Thoracic aorta (tissue), 2 donors: ENCODE measurements at places on chromosomes 3 and 15.

DNA sequence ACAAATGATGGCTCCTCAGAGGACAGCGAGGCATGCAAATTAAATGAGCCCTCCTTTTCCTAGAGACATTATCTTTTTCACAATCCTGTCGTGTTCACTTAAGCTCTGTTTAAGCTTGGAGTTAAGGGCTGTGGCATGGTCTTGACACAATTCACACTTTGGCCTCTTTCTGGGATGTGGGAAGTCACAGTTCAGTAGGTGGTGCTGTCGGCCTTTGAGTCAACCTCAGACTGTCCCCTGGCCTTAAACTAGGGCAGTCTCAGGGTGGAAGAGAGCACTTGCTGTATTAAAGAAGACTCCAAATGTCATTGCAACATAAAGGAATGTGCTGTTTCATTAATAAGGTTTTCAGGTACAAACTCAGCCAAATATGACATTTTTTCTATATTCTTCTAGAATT lies 351.0 kb downstream of the MCTP2 start:
- DNase-seq = no peak

GRCh38 chr15:79773128-79773527 lies 123.7 kb downstream of the MTHFS start:
- DNase-seq = no peak

DNA sequence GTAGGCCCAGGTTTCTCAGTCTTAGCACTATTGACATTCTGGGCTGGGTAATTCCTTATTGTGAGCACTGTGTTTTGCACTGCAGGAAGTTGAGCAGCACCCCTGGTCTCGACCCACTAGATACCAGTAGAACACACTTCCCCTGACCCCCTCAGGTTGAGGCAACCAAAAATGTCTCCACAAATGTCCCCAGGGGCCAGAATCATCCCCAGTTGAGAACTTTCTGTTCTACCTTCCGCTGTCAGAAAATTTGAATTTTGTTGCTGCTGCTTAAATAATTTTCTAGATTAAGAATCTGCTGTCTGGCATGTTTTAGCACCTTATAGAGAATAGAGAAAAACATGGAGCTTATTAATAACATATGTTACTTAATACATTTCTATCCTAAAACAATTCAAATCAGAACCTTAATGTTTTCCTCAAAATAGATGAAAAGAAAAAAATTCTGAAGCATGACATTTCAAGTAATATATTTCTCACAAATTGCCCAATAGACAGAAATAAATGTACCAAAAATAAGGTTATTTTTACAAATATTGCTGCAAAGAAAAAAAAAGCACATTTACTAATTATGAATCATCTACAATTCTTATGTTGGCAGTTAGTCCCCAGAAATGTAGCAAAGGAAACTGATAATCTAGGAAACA lies 13.2 kb upstream of the THRB start:
- no peak for DNase-seq

- no peak for DNase-seq
These were observed 56.9 kb upstream of the FOXP1 start for GRCh38 chr3:71640331-71640983.

- DNase-seq = no peak
These were observed 3.1 kb downstream of the CPLX3 start for GRCh38 chr15:74829486-74829885.

DNA sequence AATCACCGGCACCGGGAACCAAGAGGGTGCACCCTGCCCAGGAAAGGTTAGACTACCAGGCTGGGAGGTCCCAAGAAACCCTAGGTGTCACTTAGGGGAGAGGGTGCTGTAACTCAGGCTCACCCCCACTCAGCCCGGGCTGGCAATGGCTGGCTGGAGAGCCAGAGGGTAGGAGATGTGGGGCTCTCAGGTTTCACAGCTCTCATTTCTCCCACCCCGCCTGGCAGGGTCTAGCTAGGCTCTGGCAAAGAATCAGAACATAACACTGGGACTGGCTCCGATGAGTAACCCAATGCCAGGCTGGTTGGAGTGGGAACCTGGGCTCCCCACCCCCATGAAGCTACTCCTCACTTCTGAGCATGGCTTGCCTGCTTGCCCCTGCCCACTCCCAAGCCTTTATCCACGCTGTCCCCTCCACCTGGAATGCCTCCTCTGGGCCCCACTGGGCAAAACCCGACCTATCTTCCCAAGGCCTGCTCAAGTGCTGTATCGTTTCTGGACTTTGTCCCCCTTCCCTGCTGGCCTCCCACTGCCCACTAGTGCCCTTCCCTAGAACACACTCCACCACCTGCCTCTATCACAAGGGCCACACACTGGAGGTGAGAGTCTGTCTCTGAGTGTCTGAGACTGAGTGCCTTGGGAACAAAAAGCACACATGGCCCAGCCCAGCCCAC lies 2.0 kb downstream of the CIB2 start:
- no peak for DNase-seq

DNA sequence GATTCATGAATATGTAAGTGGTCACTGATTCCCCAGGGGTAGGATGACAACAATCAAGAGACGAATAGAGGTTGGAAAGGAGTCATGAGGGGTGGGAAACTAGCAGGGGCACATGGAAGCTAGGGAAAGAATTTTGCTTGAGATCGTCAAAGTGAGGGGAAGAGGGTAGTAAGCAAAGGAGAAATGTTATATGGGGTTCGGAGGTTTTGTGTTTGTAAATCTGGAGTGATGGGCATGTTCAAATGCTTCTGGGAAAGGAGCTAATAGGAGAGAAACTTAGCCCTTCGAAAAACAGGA lies 7.9 kb downstream of the RPL14 start:
- no peak for DNase-seq

DNA sequence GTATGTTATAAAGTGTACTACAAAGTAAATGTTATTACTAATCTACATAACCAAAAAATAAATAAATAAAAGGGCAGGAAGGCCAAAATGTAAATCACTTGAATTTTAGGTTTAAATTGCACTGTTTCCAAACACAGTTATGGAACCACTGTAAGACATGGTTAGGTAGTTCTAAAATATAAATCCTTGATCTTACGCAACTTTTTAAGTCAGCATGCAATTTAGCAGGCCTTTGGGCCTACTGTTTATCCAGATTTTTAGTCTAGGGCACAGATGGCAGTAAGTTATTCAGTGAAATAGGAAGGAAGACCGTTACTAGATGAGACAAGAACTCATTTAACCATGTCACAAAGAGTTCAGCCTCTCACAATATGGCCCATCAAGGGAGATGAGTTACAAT lies 187.4 kb upstream of the SLC2A2 start:
- DNase-seq = no peak

GRCh38 chr15:94258246-94258645 lies 26.9 kb downstream of the MCTP2 start:
- no peak for DNase-seq

DNA sequence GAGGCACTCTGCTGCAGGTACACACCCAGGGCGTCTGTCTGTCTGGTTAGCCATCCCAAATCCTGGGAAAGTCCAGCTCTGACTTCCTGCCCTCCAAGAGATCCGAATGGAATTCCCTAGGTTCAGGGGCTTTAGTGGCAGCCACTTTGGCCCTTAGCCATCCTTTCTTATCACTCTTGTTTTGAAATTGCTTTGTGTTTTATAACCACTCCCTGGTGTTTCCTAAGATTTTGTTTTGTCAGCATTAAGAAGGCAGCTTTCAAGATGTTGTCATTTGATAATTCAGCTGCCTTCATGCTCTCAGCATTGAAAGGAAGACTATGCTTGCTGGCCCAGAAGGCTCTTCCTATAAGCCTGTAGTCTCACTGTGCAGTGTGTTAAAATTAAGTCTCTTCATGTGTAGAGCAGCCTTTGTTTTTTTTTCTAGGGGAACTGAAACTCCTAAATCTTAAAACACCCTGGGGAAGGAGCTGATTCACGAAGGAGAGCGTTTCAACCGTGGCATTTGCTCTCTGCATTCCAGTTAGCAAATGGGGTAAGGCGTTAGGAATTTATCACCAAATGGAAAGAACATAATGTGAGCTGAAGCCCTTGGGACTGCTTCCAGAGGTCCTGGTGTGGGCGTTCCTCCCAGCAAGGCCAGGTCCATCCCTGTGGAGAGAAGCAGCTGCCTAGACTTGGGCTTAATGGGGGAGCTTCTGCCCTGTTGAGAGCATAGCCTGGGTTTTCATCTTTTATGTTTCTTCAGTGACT lies 14.2 kb upstream of the CLEC3B start:
- no peak for DNase-seq

- DNase-seq = no peak
These were observed 64.1 kb upstream of the IMPG2 start for GRCh38 chr3:101384426-101384825.

- no peak for DNase-seq
These were observed 30.7 kb downstream of the CLEC3B start for GRCh38 chr3:45056608-45057301.

DNA sequence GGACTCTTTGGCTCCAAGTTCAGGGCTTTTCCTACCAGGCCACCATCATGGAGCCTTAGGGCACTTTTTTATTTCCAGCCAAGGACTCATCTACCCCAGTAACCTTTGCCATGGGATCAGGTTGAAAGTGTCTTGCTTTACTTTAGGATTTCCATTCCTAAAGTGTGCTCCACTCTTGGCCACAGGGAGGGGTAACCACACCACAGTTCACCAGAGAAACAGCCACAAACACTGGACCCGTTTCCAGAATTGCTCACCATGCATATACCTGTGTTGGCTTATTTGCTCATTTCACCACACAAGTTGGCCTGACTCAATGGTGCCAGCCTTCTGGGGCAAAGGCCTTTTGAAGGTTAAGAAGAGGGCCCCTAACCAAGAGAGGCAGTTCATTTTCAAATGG lies 70.6 kb upstream of the RAD18 start:
- no peak for DNase-seq

DNA sequence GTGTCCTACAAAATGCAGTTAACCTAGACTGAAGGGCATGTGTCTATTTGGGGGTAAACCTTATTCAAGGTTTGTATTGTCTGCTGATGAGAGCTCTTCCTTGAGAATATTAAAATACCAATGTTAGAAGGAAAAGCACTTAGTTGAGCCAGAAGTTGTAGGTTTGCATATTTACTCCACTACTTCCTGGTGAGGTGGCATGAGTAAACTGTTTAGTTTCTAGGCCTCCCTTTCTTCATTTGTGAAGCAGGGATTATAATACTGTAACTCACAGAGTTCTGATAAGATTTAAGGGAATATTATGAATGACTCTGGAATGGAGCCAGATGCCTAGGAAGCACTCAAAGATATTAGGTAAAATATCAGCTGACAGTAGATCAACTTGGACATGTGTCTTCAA lies 46.7 kb downstream of the CD200R1L start:
- no peak for DNase-seq
